ENCODE measurements at places on chromosomes 3 and 15.

- no peak for DNase-seq
Measured at GRCh38 chr3:42771271-42771670, 1.8 kb downstream of the CCDC13 start.

DNA sequence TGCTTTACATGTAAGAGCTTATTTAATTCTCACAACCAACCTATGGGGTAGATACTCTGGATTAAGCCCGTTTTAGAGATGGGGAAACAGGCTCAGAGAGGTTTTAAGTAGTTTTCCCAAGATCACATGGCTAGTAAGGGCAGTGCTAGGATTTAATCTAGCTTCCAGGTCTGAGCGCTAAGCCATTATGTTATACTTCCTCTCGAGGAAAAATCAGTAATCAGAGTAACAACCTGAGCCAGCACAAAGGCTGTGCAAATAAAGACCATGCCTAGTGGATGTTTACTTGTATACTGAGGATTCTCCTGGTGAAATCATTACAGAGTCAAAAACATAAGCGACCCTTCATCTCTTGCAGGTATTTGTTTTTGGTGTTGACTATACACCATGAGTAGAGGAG lies 9.0 kb downstream of the FSTL1 start:
- no peak for DNase-seq

DNA sequence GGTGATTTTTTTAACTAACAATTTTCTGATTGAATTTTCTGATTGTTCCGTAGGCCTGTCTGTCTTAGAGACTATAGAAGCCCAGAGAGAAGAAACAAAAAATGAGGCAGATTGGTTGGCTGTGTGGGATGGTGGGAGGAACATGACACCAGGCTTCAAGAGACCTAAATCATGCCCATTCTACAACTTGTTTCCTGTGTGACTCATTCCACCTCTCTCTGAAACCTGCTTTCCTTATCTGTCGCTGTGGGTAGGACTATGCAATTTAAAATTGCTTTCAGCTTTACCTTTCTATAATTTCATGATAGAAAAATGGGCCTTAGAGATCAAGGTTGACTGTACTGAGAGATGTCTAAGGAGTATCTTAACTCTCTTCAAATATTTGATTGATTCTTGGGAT lies 44.5 kb downstream of the OXNAD1 start:
- DNase-seq, result no peak

DNA sequence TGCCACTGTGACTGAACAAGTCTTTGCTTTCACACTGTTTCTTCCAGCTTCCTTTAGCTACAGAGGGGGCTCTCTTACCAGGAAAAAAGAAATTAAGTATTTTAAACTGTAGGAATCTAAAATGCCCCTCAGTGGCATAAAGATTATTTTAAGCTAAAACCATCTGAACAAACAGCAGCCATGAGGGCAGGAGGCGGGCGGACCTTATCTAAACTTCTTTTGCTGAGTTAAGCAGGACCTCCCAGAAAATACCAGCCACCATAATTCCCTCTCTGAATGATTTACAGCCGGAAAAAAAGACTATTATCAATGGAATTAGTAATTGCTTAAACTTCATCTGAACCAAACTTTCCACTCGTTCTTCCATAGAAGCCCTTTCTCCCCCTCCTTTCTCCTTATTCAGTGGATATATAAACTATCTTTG lies 5.2 kb upstream of the TOPAZ1 start:
- no peak for DNase-seq

- DNase-seq, result no peak
Measured at GRCh38 chr3:36635731-36636130, 128.6 kb downstream of the DCLK3 start.
